Thoracic aorta endothelial cell (primary cell): ENCODE measurements at places on chromosomes 2 and 18. TPM values are rescaled to one million over a fixed set of nuclear protein-coding genes. Genes with fewer than 3 reads are reported as not detected.

Gene C1GALT1C1L
- total RNA-seq, result 0.50 TPM in 1 of 2 replicates, not detected in the other

Gene HEATR5B
- total RNA-seq, result 42.4 and 43.7 TPM in 2 replicates

Gene UGT1A5
- total RNA-seq, result not detected in 2 replicates

Gene CTAGE1
- not detected in 2 replicates for total RNA-seq

Gene NT5DC4
- total RNA-seq, result not detected in 2 replicates

Gene CYP26B1
- total RNA-seq, result 0.53 and 1.1 TPM in 2 replicates

Gene ZFAND2B
- 13.8 and 13.9 TPM in 2 replicates for total RNA-seq

Gene CMPK2
- total RNA-seq, result 1.1 and 1.9 TPM in 2 replicates

Gene TWIST2
- 2.6 and 4.5 TPM in 2 replicates for total RNA-seq

Gene POTEJ
- total RNA-seq, result not detected in 2 replicates

Gene APLF
- total RNA-seq, result 3.6 and 4.5 TPM in 2 replicates
